ENCODE measurements at places on chromosomes 12 and 14.

GRCh38 chr12:9115731-9116559 is at the start of gene A2M:
Gene A2M, minus strand, starts transcription at chr12:9115919. Its CDS starts 70 bp downstream, at chr12:9115849.
- DNase-seq, result no peak

- DNase-seq, result no peak
Measured at GRCh38 chr12:71392521-71393145, 47.0 kb upstream of the LGR5 start.

DNA sequence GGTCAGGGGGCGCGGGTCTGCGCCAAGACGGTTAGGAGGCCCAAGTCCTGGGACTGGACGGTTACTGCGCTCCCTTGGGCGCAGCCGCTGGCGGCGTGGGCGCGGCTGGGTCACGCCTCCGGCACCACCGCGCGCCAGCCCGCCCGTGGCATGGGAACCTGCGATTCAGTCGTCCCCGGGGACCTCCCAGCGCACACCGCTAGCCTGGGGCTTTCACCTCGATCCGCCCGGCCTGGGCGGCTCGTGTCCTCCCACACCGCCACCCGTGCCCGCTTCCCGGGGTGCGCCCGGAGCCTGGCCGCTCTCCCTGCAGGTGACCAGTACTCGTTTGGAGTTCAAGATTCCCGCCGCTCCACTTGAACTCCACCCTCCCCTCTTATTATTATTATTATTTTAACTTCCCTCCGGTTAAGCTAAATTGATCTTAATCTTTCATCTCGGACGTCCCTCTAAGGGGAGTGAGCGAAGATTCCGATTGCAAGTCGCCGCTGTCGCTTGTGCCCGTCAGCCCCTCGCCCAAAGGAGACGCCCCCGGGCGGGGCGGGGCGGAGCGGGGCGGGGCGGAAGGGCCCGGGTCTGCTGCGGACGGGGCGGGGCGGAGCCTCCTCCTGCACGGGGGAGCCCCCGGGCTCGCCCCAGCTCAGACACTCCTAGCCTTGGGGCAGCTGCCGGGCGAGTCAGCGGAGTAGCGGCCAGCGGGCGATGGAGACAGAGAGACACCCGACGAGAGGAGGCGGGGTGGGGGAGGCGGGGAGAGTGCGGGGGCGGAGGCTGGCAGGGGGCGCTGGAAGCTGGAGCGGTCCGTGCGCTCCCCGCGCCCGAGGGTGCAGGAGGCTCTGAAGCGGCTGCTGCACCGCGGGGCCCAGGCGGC is at the start of gene KCNMB4:
TSS of gene KCNMB4 (plus strand) at position 643 of the 871 bp plus-strand sequence. CDS start 445 bp downstream, outside the sequence.
- peak; percentile 70 for DNase-seq

DNA sequence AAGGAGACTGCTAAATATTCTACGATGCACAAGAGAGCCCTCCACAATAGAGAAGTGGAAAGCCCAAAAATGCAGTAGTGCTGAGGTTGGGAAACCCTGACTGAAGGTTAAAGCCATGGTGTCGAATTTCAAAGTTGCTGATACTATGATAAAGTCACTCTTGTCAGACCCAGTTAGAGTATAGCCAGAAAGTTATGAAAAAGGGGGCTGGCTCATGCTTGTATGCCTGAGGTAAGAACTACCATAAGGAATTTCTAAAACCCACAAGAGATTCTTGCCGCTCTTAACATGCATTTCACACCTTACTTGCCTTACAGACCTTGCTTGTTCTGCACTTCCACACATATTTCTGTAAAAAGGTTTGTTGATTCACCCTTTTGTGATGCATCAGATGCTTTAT is 184.6 kb downstream of the SLC6A15 start:
- no peak for DNase-seq

- no peak for DNase-seq
Measured at GRCh38 chr12:52644078-52644415, 8.0 kb downstream of the KRT2 start.

- DNase-seq, result no peak
Measured at GRCh38 chr12:20205854-20206253, 162.5 kb upstream of the PDE3A start.

DNA sequence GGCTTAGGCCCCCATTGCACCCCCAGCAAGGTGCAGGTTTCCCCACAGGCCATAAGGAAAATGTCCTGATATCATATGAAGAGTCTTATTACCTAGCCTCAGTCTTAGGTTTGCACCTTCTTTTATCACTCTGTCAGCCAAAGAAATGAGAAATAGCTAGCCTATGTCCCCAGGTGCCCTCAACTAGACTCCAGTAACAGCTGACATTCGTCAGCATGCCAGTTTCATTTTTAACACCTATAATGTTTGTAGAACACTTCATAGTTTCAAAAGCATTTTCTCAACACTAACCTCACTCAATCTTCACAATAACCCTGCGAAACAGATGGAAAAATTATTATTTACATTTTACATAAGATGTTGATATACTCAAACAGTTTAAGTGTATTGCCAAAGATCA is 24.0 kb upstream of the OR10P1 start:
- no peak for DNase-seq

DNA sequence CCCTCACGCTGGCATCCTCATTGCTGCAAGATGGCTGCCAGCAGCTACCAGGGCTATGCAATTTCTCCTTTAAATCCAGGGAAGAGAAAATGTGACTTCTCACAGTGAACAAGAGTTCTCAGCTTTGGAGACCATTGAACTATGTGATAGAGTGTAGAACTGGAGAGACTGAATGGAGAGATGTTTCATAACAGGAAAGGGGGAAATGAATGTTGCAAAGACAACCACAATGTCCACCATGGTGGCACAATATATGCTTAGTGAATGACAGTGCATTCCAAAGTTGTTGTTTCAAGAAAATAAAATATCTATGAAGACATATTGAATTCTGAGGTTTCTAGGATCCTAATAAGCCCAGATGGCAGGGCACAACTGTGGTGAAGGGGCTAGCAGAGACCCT is 13.2 kb upstream of the COCH start:
- DNase-seq, result no peak

DNA sequence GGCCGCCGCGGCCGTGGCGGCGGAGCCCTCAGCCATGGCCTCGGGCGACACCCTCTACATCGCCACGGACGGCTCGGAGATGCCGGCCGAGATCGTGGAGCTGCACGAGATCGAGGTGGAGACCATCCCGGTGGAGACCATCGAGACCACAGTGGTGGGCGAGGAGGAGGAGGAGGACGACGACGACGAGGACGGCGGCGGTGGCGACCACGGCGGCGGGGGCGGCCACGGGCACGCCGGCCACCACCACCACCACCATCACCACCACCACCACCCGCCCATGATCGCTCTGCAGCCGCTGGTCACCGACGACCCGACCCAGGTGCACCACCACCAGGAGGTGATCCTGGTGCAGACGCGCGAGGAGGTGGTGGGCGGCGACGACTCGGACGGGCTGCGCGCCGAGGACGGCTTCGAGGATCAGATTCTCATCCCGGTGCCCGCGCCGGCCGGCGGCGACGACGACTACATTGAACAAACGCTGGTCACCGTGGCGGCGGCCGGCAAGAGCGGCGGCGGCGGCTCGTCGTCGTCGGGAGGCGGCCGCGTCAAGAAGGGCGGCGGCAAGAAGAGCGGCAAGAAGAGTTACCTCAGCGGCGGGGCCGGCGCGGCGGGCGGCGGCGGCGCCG is 381 bp downstream of the YY1 start:
- no peak for DNase-seq

GRCh38 chr12:29103539-29103974 is 45.5 kb upstream of the FAR2 start:
- DNase-seq, result peak; percentile 23

DNA sequence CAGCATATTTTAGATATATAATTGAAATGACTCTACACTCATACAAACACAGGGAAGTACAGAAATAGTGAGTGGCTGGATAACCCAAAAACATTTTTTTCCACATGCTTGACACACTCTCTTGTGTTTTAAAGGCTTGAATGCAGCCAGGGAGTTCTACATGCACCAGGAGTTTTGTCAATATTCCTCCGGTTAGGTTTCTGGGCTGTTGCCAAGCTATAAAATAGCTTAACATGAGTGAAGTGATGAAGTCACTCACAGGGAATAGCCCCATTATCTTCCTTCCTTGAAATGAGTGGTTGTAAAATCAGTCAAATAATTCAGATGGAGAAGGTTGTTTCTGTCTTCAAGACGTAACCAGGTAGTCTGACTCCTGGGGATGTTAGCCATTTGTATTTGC is 582.7 kb downstream of the SLC6A15 start:
- no peak for DNase-seq

- DNase-seq, result no peak
Measured at GRCh38 chr12:30023186-30023585, 239.4 kb upstream of the TMTC1 start.

DNA sequence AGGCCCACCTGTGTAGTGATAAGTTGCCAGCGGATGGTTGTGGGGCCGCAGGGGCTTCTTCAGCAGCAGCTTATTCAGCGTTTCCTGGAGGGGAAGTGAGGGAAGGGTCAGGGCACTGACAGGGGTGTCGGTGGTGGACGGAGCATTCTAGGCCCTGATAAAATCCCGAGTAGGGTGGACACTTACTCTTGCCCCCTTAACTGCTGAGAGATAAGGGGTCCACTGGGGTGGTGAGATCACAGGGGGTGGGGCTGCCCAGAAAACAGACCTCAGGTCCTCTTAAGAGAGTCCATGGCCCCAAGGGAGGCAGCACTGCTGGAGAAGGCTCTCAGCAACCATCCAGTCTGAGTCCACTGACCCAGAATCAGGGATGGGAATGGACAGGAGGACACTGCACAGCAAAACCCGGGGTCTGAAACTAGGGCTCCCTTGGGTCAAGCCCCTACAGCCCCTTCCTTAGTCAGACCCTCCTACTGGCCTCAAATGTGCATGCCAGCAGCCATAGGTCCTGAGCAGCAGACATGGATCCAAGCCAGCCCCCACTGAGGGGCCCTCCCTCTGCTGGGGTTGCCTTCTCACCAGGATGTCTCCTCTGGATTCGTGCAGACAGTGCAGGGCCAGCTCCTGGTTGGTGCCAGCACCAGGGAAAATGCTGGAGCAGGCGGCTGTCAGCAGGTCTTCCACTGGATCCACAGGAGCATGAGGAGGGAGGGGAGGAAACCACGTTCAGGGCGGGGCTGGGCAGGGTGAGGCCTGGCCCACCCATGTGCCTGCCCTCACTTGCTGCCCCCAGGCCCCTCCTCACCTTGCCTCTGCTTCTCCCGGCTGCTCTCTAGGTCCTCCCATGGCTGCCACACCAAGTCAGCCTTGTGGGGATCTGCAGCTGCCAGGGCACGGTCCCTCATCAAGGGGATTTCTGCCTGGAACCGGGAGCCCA is 12.1 kb upstream of the PNMA1 start:
- no peak for DNase-seq

- peak; percentile 33 for DNase-seq
Measured at GRCh38 chr12:54411391-54412241, 7.5 kb downstream of the ITGA5 start.

- no peak for DNase-seq
Measured at GRCh38 chr14:59871166-59871495, 555 bp upstream of the RTN1 start.
